Endothelial cell (in vitro differentiated cells): ENCODE measurements at places on chromosomes 3 and 15.

GRCh38 chr15:69753867-69754266 lies 301.2 kb downstream of the RPLP1 start:
- no peak for DNase-seq

DNA sequence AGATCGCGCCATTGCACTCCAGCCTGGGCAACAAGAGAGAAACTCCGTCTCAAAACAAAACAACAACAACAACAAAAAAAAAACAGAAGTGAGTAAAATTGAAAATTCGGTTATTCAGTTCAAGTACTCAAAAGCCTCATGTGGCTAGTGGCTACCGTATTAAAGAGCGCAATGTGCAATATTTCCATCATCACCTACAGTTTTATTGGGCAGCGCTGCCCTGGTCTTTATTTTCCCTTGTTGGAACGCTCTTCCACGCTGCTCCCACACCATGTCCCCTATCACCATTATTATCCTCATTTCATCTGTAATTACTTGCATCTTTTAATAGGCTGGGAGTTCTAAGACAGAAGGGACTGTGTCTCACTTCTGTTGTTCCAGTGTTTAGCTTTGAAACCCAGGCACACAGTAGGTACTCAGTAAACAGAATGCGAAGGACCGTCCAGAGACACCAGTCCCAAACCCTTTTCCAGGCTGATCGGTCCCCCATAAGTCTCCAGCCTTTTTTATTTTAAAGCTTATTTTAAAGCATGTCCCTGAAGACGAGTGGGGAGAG lies 423 bp upstream of the HACD3 start:
- no peak for DNase-seq

GRCh38 chr3:71997066-71997653 lies 212.2 kb upstream of the PROK2 start:
- DNase-seq, result no peak

DNA sequence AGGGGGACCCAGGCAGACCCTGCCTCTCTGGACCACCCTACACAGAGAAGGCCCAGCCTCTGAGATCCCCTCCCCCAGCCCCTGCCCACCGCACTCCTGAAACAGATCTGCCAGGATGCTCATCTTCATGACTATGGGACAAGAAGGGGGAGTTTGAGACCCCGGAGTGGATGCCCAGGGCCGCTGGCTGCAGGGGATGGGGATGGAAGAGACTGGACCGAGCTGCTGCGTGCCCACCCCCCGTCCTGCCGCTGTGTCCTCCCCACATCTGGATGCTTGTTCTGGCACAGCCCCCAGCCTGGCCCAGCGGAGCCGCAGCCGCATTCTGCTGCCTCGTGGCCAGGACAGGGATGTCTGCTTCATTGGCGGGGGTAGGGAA lies 30.3 kb upstream of the SEMA3F start:
- no peak for DNase-seq

DNA sequence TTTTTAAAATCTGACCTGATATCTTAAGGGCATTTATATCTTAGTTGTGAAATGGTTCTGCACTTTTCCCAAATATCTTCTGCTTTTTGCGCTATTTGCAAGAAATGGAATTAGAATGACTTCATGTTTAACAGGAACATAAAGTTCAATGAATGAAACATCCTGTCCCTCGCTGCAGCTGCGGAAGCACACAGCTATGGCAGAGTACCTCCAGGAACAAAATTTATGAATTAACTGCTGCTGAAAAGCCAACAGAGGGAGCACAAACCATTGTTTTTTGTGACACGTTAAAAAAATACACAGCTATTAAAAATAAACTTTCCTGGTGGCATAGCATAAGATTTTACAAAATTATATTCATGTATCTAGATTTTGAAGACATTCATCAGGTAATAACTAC lies 404.4 kb upstream of the MDFIC2 start:
- DNase-seq, result no peak

DNA sequence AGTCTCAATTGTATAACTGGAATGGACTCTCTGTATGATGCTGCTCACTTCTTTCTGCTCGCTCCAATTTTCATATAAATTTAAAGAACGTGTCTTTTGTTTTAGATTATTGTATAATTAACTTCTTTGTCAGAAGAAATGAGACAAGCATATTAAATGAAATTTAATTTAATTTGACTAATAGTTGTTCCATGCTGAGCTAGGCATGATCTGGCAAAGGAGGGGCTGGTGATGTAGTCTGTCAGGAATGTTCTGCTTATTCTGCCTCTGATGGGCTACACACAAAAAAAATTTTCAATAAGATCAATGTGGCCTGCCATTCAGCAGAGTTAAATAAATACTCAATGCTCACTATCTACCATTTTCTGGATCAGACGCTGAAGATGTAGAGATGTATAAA lies 208.4 kb upstream of the CD96 start:
- no peak for DNase-seq

DNA sequence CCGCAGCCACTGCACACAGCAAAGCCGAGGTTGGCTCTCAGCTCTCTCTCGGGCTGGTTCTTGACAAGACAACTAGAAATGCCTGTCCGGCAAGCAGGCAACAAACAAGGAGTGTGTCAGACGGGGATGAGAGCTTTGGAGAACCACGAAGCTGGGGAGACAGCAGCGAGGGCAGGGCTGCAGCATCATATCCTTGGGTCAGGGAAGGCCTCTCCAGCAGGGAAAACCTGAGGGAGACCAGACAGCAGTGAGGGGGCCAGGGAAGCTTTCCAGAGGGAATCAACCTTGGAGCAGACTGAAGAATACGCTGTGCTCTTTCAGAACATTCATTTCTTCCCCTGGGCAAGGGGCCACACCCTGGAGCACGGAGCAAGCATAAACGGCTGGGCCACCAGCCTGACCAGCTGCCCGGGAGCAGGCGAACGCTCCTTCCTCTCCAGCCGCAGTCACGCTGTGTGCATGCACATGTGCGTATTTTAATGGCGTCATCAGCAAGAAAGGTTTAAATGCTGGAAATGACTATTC lies 58.7 kb downstream of the CHSY1 start:
- no peak for DNase-seq

GRCh38 chr3:193794002-193794881 lies 201.2 kb downstream of the OPA1 start:
- no peak for DNase-seq

DNA sequence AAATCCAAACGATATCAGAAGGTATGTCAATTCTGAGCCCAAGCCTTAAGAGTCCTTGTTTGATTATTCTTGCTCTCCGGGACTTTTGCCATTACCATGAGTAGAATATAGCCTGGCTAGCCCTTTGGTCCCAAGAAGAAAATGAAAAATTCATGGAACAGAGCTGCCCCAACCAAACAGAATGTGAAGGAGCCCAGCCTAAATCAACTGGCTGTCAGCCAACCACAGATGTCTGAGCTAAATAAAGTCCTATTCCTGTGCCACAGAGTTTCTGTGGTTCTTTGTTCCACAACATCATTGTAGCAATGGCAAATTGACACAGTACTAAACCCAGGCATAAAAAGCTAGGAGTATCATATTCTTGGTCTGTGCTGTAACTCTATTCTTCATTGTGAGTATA lies 185.2 kb downstream of the CPNE4 start:
- DNase-seq, result no peak

- no peak for DNase-seq
These were observed 219.1 kb upstream of the FEZF2 start for GRCh38 chr3:62592408-62592807.

GRCh38 chr15:68400066-68400456 lies 31.9 kb downstream of the ITGA11 start:
- no peak for DNase-seq

GRCh38 chr3:5607581-5607980 lies 420.1 kb downstream of the EDEM1 start:
- no peak for DNase-seq

GRCh38 chr15:40694688-40695468 lies at the start of gene RAD51:
TSS of gene RAD51 (plus strand) at chr15:40695174. CDS start at chr15:40698759, 3,585 bp downstream.
- peak; percentile 90 for DNase-seq

- DNase-seq, result no peak
These were observed 59.5 kb downstream of the TP63 start for GRCh38 chr3:189690672-189691071.

DNA sequence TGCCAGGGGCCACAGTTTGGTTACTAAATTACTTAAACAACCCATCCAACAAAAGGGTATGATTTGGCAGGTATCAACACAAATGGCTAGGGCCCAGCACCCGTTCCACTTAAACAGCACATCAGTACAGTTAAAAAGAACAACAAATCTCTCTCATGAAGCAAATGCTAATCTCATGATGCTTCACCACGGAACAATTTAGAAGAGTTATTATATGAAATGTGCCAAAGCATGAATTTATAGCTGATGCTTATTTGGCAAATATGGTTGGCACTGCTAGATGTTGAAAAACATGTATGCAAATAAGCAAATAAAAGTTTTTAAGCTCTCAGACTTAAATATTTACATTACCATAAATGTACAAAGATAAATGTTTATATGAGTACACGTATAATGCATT lies 2.3 kb downstream of the PEAK1 start:
- DNase-seq, result no peak

GRCh38 chr3:62169906-62170660 lies 203.3 kb downstream of the FEZF2 start:
- DNase-seq, result no peak

DNA sequence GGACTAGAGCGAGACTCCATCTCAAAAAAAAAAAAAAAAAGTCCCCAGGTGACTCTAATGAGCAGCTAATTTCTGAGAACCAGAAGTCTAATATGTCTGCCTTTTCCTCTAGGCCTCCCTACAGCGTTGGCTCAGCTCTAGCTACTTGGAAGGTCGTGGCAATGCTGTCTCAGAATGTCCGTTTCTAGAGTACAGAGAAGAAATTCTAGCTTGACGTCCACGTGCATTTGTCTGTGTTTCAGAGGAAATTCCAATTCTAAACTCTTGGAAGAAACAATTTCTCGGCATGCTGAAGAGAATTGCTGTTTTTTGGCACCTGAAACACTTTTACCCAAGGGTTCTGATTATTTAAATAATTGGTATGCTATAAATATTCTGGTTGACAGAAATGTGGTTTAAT lies 78.8 kb downstream of the SOX2 start:
- no peak for DNase-seq

- no peak for DNase-seq
These were observed 99.0 kb downstream of the CNTN3 start for GRCh38 chr3:74515451-74515850.

- DNase-seq, result no peak
These were observed 374.3 kb upstream of the TGFBR2 start for GRCh38 chr3:30232142-30232541.

DNA sequence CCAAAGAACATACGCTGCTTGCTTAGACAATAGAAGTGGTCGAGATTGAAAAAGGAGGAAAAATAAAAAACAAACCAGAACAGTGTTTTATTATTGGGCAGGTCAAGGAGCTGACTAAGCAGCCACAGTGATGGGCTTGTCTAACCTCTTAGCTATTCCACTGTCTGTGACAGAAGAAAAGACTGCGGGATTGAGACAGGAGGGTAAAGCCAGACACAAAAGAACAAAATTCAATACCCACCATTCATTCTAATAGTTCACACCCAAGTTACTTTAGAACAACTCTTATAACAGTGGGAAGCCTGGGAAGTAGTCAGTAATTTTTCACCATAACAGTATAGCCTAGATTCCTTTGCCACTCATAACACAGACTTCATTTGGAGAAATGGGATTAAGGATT lies 435.4 kb downstream of the MFSD1 start:
- no peak for DNase-seq

GRCh38 chr15:94547711-94548110 lies 316.4 kb downstream of the MCTP2 start:
- no peak for DNase-seq

DNA sequence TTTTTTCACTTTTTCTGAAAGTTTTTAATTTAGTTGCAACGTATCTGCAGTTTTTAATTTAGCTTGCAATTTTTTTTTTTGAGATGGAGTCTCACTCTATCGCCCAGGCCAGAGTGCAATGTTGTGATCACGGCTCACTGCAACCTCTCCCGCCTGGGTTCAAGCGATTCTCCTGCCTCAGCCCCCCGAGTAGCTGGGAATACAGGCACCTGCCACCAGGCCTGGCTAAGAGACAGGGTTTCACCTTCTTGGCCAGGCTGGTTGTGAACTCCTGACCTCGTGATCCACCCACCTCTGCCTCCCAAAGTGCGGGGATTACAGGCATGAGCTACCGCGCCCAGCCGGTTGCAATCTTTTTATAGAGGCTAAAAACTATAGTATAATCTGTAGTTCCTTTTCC lies 142.9 kb upstream of the ALCAM start:
- no peak for DNase-seq

DNA sequence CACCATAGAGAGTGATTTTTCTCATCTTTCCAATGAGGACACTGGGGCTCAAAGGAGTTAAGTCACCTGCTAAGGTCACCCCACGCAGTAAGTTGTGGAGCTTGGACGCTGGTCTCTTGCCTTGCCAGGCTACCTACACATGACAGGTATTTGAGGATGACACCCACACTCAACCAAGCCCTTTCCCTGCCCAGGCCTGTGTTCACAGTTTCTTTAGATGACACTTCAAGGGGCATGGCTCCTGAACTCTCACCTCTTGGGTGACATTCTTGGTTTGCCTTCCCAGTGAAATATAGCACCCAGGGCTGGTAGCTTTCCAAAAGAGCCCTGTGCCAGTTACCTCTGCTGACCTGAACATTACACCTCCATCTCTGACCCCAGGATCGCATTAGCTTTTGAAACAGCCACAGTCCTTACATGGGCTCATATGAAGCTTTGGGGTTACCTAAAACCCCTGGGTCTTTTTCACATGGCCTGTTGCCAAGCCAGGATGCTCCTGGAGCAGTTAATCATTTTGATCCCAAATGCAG lies 148.0 kb downstream of the RPLP1 start:
- no peak for DNase-seq

DNA sequence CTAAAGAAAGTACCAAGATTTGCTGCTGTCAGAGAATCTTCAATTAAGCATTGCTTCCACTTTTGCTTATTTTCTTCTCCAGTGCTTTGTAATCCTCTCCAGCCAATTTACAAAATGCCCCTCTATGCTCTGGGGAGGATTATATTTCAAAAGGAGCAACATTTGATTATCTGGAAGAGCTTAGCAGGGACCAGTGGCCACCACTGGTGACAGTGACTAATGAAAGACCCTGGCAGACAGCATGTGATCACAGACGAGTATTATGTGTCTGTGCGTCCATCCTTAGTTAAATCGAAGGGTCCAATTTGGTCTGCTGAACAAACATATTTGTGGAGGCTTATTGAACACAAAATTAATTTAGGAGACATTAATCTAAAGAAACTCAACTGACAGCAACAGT lies 152.6 kb downstream of the ZNF621 start:
- no peak for DNase-seq

DNA sequence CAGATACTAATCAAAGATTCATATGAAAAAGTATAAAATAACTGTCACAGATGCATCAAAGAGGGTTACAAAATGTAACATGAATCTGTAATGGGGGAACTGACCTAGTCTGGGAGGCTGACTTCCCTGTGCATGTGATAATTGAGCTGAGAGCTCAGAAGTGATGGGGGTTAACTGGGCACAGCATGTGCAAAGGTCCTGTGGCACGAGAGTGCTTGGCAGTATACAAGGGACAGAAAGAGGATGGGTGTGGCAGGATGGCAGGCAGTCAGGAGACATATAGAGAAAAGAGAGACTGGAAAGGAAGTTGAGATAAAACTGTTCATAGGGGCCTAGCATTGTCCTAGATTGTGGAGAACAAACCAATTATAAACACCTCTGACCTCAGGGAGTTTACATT lies 47.8 kb upstream of the IREB2 start:
- DNase-seq, result no peak
